ENCODE measurements at places on chromosomes 7 and 10.

GRCh38 chr7:46982928-46983327, 599.0 kb downstream of the TNS3 start:
- DNase-seq, result no peak

- DNase-seq, result no peak
These were observed 114.8 kb downstream of the WDFY4 start for GRCh38 chr10:48799341-48800006.

GRCh38 chr10:70378122-70378521, 4.3 kb downstream of the LRRC20 start:
- DNase-seq, result no peak

DNA sequence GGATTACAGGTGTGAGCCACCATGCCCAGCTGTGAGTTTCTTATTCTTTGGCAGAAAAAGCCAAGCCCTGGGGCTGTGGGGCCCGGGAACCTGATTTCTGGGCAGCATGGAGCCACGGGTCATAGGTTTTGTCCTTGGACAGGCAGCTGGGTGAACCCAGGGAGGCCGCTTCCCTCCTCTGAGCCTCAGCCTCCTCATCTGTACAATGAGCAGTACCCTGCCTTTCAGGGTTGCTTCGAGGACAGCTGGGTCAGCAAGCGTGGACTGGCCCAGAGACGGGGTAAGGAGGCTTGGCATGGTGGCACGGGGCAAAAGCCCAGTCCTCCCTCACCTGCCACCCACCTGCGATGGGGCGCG, 84.1 kb upstream of the GNA12 start:
- no peak for DNase-seq

DNA sequence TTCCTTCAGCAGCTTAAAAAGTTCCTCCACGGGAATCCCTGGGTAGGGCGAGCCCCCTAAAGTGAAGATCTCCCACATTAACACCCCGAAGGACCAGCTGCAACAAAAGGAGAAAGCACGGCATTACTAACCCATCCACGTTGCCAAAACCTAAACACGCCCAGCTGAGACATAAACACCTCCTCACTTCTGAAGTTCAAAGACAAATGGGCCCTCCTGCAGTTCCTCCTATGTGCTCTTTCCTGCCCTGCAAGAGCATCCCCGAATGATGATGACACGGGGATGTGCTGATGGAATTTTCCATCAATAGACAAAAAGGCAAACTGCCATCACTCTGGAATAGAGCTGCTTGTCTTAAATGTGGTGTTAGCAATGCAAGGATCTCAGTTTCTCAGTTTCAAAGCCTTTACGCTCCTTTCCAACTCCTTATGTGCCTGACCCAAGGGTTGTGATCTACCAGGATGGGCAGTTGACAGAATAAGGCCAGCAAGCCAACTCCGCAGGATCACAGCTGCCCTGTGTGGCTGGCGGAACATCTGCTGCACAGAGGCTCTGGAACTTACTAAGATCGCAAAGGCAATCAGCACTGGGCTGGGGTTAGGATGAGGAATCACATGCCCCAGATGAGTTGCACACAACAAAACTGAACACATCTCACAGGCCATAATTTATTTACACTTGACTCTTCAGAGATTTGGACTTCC, 112.7 kb downstream of the FGFR2 start:
- no peak for DNase-seq

DNA sequence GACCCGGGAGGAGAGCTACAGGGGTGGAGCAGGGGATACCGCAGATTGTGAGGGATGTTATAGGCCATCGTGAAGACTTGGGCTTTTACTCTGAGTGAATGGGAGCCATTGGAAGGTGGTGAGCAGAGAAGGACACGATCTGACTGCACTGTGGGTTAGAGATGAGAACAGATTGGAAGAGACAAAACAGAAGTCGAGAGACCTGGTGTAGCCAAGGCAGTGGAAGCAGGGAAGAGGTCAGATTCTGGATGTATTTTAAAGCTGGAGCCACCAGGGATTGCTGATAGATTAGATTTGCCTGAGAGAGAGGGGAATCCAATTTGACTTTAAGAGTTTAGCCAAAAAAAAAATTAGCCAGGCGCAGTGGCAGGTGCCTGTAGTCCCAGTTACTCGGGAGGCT, 21.6 kb upstream of the EEPD1 start:
- DNase-seq, result no peak

GRCh38 chr7:67343572-67343971, 346.9 kb downstream of the TYW1 start:
- DNase-seq, result peak; percentile 13

DNA sequence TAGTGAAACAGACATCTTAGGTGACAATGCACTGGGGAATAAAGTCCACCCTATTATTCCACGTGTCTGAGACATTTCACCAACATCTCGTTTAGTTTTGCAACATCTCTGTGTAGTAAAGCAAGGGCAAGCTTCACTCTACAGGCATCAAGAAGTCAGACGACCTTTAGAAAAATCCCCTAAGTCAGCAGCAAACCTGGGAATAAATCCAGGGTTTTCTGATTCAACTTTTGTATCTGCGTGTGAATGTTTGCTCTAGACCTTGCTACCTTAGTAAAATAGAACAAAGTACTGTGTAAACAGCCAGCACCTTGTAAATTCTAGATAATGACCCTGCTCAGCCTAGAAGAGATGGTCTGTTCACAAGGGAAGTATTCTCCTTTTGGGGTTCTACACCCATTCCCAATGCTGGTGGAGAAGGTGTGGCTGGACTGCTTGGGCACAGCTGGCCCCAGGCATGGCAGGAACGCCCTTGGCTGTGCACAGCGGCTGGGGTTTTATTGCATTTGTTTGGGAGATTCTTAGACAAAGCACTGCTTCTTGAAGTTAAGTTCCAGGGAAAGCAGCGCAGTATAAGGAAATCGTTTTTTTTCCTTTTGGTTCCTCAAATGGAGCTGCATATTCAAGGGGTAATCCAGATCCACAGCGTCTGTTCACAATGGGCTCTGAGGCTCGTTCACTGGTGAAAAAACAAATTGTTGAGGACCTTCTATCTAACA, 38.3 kb upstream of the GALNTL5 start:
- no peak for DNase-seq

GRCh38 chr10:13961097-13961496, 369.6 kb downstream of the FRMD4A start:
- DNase-seq, result no peak

DNA sequence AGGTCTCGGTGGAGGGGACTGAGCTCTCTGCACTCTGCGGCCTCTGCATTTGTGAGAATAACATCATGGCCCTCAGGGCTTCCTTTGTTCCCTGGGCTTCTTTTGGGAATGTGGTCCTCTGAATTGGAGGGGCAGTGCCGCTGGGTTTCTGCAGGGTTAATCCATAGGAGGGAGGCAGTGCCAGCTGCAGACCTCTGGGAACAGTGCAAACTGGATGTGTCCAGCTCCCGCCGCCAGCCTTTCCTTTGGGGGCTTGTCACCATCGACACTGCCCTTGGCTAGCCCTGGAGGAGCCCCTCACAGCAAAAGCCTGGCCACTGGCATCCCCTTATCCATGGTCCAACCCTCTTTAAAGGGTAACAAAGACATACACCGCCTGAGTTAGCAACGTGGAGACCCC, 174.0 kb downstream of the WDR37 start:
- no peak for DNase-seq

GRCh38 chr10:3424111-3424851, 251.7 kb upstream of the PITRM1 start:
- no peak for DNase-seq

GRCh38 chr7:152108359-152108758, 82.9 kb downstream of the GALNT11 start:
- no peak for DNase-seq

DNA sequence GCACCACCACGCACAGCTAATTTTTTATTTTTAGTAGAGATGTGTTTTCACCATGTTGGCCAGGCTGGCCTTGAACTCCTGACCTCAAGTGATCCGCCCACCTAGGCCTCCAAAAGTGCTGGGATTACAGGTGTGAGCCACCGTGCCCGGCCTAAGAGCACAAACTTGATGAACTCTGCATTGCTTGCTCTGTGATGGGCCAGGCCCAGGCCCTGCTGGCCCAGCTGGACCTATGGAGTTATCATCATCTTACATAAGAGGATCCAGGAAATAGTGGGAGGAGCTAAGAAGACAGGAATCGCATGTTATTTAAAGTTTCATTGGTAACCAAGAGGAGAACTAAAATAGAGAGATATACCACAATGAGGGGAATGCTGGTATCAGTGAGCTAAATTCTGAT, 86.9 kb downstream of the DAGLB start:
- DNase-seq, result no peak

DNA sequence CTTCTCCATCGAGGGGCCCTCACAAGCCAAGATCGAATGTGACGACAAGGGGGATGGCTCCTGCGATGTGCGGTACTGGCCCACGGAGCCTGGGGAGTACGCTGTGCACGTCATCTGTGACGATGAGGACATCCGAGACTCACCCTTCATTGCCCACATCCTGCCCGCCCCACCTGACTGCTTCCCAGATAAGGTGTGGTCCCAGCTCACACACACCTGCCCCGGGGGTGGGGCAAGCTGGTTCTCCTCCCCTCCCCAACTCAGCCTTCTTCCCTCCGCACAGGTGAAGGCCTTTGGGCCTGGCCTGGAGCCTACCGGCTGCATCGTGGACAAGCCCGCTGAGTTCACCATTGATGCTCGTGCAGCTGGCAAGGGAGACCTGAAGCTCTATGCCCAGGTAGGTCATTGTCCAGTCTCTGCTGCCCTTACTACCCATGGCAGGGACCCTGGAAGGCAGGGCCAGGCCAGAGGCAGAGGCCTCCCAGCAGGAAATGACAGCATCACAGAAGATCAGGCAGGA, 11.0 kb downstream of the FLNC start:
- DNase-seq, result no peak

DNA sequence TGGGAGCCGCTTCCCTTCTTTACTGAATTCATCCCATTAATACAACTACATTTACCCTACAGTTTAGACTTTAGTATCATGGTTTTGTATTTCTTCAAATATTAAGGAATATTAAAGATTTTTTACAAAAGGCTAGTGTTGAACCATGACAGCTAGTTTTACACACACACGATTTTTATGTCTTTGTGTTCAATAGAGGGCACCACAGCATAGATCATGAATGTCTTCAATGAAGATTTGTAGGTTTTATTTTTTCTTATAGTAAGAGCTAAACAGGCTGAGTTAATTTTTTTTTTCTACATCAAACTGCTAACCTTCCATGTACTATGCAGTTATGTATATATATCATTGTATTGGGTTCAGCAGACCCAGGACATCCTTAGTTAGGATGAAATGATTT, 76.9 kb downstream of the SNX10 start:
- DNase-seq, result no peak

GRCh38 chr7:114943953-114944744, 22.3 kb downstream of the MDFIC start:
- DNase-seq, result no peak

GRCh38 chr7:68700414-68700813, 897.9 kb upstream of the AUTS2 start:
- no peak for DNase-seq

- no peak for DNase-seq
These were observed 75.9 kb downstream of the GLI3 start for GRCh38 chr7:42161110-42161509.

DNA sequence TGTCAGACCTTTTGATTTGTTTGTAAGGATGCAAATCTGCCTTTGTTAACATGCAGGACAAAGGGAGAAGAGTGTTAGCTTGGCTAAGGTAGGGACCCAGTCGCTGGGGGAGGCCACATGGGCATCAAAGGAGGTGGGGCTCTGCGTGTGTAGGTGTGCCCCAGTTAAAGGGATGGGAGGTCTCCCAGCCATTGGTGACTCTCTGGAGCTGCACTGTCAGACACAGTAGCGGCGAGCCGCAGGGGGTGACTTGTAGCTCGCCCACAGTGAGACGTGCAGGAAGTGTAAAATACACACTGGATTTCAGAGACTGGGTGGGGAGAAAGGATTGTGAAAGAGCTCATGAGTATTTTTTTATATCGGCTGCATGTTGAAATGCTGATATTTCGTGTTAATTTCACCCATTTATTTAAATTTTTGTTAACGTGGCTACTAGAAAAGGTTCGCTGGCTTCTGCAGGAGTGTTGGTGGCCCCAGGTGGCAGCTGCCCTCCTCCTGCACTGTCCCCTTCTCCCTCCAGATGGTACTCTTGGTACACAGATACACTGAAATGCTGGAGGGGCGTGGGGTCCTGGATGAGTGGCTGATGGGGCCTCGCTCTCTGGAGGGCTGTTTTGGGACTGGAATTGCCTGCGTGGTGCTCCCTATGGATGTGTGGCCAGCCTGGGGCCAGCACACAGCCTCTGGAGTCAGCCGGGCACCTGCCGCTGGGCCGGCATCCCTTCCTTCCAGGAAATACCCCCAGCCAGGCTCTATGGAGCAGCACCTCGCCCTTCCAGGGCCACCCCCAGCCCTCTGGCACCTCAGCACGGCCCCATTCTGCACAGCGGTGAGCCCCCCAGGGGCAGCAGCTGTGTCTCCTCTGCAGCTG, 59.2 kb downstream of the LHPP start:
- no peak for DNase-seq

DNA sequence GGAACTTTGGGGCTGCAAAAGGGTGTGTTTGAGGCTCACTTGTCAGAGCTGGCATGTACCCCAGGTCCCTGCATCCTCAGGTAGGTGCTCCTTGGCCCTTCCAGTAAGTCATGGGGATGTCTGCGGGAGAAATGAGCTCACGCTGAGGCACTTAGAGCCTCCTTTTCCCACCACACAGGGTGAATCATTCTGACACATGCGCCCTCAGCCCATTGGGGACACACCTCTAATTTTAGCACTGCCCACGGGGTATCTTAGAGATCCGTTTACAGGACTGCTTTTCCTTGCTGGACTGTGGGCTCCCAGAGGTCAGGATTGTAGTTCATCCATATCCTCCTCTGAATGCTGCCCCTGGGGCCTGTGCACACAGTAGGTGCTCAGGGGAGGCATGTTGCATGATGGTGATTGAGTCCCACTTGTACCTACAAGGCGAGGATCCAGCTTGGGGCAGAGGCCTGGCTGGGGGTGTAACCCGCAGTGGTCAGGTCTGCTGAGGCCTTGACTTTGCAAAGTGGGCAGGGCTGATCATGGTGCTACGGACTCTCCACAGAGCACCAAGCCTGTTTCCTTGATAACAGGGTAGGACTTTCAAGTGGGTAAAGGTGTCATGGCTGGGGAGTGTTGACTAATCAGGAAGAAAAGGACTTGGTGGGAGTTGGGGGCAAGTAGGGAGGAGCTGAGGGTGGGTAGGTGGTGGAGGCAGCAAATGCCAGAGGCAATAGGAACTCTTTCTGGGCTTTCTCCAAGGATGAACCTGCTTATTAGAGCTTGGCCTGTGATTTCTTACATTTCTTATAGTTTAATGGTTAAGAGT, 5.8 kb downstream of the TSPAN15 start:
- no peak for DNase-seq

GRCh38 chr7:115838829-115839228, 191.7 kb downstream of the TFEC start:
- DNase-seq, result no peak

GRCh38 chr10:69567920-69568319, 5.3 kb downstream of the NEUROG3 start:
- DNase-seq, result peak; percentile 63

GRCh38 chr7:113797420-113798010, 121.3 kb downstream of the PPP1R3A start:
- DNase-seq, result no peak

GRCh38 chr7:137925091-137925490, 76.8 kb downstream of the CREB3L2 start:
- no peak for DNase-seq
